KG1 (cell line): ENCODE measurements at places on chromosomes 4 and X.

DNA sequence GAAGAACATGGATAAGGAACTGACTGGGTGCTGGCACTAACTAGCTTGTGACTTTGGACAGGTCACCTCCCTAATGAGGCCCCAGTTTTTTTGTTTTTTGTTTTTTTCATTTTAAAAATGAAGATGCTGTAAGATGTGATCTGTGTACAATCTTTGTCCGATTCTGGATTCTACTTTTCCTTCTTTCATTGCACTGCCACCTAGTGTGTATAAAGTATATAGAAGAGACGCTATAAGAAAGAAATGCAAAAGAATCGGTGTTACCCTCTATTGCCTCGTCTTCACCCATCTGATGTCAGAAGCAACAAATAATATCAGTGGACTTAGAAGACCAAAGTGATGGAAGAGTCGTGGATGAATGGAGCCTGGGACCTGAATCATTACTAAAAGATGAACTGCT lies 58.6 kb upstream of the P2RY10 start:
- no peak for DNase-seq

GRCh38 chrX:132022967-132023895 lies at the start of gene STK26:
STK26 (plus strand) TSS chrX:132023302; CDS start chrX:132023618, 316 bp downstream.
- peak; percentile 29 for DNase-seq

- no peak for DNase-seq
Measured at GRCh38 chrX:71241301-71241700, 12.6 kb downstream of the ZMYM3 start.

GRCh38 chr4:44145868-44146267 lies 302.7 kb downstream of the KCTD8 start:
- DNase-seq, result no peak

GRCh38 chr4:56052481-56052880 lies 103.7 kb downstream of the CEP135 start:
- DNase-seq, result no peak

GRCh38 chr4:123378794-123379193 lies 17.8 kb upstream of the SPRY1 start:
- DNase-seq, result no peak

- DNase-seq, result no peak
Measured at GRCh38 chr4:81965911-81966310, 407.9 kb downstream of the HNRNPD start.

GRCh38 chrX:151680805-151681204 lies 14.5 kb upstream of the PRRG3 start:
- no peak for DNase-seq

DNA sequence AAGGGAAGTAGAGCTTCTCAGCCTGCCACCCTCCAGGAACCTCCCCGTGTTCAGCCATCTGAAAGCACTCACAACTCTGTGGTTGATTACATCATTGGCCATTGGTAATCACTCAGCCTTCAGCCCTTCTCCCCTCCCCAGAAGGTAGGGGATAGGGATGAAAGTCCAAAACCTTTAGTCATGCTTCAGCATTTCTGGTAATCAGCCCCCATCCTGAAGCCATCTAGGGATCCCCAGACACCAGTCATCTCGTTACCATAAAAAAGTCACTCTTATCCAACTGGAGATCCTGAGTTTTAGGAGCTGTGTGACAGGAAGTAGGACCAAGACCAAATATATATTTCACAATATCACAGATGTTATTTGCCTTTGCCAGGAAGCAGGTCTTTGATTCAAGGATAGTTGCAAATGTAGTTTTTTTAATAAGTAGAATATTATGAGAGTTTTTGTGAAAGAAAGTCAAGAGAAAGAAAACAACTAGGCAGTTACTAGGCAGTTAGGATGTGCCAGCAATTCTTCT lies 364.6 kb upstream of the NOCT start:
- DNase-seq, result no peak

GRCh38 chrX:53018627-53019026 lies 30.0 kb upstream of the GPR173 start:
- DNase-seq, result no peak

DNA sequence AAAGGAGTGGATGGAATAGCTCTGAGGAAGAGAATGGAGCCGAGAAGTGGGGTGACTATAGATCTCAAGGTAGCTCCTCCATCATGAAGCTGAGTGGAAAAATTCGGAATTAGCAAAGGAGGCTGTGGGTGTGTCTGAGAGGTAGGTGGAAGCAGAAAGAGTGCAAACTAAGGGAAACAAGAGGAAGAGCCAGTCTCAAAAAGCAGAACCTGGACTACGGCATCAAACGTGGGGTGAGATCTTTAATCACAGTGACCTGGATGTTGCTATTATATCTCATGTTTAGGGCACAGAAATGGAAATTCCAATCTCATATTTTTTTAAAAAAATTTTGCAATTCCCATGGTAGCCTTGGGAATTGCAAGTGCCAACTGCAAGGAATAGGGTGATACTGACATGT lies 162.5 kb upstream of the RASGEF1B start:
- no peak for DNase-seq

GRCh38 chr4:137375111-137375850 lies 157.0 kb downstream of the PCDH18 start:
- DNase-seq, result no peak

- no peak for DNase-seq
Measured at GRCh38 chr4:159867673-159868072, 764.8 kb downstream of the RAPGEF2 start.

DNA sequence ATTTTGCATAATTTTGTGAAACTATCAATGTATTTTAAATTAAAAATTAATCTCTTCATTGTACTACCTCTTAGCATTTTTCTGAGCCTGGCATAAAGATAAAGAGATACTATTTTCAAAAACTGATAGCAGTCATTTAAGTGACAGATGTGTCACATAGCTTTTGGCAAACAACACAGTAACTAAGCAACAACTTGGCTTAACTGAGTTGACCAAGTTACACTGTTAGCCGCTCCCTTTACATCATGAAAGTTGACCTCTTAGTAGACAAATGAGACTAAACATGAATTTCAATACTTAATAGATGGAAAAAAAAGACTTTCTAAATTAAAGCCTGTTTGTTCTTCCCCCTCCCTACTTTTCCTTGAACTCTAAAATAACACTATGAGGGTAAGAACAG lies 62.0 kb downstream of the ATP8A1 start:
- no peak for DNase-seq

GRCh38 chr4:147597561-147597960 lies 19.6 kb upstream of the TMEM184C start:
- DNase-seq, result no peak

GRCh38 chr4:7928711-7929110 lies 10.9 kb downstream of the AFAP1 start:
- no peak for DNase-seq

GRCh38 chr4:4499438-4500123 lies 42.3 kb downstream of the STX18 start:
- no peak for DNase-seq

DNA sequence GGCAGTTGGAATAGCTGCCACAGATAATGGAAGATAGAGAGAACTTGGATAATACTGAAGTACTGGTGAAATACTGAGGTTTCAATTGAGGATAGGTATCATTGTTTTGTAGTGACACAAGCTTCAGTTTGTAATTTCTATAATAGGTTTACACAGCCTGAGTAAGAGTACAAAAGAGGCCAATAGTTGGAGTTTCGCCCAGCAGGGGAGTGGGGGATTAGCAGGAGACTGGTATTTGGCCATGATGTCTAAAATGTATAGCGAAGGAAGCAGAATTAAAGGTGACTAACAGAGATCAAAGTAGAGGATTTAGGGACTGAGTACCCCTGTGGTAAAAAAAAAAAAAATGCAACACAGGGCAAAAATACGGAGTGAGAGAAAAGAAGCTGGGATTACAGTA lies 129.5 kb downstream of the KCTD8 start:
- DNase-seq, result no peak

GRCh38 chr4:156628858-156629257 lies 342.7 kb downstream of the PDGFC start:
- DNase-seq, result no peak

- DNase-seq, result no peak
Measured at GRCh38 chrX:70183091-70183490, 5.8 kb downstream of the DGAT2L6 start.

DNA sequence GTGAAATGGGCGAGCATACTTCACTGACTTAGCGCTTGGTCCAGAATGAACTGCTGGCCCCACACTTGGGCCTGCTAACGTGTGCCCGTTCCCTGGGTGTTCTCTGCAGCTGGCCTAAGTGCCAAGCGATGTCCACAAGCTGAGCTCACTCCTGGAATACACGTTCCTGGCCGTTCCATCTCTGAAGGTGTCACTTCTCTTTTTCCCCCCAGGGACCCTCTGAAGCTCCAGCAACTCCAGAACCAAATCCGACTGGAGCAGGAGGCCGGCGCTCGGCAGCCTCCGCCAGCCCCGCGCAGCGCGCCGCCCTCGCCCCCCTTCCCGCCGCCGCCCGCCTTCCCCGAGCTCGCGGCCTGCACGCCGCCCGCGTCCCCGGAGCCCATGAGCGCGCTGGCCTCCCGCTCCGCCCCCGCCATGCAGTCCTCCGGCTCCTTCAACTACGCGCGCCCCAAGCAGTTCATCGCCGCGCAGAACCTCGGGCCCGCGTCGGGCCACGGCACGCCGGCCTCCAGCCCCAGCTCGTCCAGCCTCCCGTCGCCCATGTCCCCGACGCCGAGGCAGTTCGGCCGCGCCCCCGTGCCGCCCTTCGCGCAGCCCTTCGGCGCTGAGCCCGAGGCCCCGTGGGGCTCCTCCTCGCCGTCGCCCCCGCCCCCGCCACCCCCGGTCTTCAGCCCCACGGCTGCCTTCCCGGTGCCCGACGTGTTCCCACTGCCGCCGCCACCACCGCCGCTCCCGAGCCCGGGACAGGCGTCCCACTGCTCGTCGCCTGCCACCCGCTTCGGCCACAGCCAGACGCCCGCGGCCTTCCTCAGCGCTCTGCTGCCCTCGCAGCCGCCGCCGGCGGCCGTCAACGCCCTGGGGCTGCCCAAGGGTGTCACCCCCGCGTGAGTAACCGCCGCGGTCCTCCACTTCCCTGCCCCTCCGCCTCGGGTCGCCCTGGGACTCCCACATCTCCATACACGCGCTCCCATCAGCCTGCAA lies 132.3 kb downstream of the CBR4 start:
- DNase-seq, result no peak

- peak; percentile 78 for DNase-seq
Measured at GRCh38 chr4:48212165-48212564, 57.5 kb downstream of the TEC start.

GRCh38 chrX:149199734-149200133 lies 305.4 kb downstream of the IDS start:
- no peak for DNase-seq

- no peak for DNase-seq
Measured at GRCh38 chrX:137565921-137566745, at the start of gene ZIC3. ZIC3 (plus strand) TSS chrX:137566127; CDS start chrX:137566692, 565 bp downstream.

DNA sequence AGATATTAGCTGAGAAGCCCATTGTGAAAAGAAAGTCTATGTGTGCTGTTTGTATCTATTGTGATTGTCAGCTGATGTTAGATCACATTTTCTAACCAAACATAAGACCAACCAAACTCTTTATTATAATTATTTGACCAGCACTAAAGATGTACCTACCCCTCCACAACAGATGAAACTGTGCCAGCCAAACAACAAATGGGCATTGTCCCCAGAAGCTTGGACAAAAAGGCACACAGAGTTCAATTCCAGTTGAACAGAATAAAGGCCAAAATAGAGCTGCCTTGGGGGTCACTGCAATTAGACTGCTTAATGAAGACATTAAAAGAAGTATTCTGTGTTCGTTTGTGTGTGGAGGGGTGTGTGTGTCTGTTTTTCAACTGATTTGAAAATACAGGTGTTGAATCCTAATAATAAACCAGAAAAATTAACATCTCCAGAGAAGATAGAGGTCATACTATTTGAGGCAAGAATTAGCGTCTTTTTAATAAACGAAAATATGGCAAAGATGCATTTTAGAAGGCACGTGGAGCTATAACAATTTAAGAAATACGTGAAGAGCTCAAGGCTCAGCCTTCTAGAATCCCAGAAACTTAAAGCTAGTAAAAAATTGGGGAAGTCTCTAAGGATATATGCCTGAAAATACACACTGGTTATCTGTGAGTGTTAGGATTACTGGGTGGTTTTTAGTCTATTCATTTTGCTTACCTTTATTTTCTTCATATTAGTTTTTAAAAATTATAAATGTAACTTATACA lies 2.2 kb downstream of the SPP1 start:
- no peak for DNase-seq

DNA sequence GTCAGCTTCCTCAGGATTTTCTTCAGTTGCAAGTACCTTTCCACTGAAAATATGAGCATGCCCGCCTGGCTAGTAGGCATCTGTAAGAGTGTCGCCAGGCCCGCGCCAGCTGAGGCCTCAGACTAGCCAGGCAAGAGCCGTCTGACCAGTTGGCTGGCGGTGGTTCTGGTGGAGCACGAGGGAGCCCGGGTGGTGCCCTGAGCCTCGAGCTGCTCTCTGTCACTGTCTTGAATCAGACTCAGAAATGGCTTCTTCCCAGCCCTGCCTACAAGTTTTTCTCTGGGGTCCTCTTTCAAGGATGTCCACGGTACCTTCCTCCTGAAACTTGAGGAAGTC lies 11.9 kb downstream of the GRPEL1 start:
- DNase-seq, result no peak

DNA sequence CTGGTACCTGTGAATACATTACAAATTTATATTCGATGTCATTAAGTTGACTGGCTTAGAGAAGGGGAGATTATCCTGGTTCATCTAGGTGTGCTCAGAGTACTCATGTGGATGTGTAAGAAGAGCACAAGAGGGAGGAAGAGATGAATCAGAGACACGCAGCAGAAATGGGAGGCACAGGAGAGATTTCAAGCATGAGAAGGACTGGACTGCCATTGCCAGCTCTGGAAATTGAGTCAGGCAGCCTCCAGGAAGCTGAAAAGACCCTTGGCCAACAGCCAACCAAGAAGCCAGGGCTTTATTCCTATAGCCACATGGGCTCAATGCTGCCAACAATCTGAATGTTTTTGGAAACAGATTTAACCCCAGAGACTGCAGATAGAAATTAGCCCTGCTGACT lies 1390.0 kb downstream of the STIM2 start:
- no peak for DNase-seq

GRCh38 chr4:149574971-149575370 lies 240.7 kb downstream of the IQCM start:
- DNase-seq, result no peak

DNA sequence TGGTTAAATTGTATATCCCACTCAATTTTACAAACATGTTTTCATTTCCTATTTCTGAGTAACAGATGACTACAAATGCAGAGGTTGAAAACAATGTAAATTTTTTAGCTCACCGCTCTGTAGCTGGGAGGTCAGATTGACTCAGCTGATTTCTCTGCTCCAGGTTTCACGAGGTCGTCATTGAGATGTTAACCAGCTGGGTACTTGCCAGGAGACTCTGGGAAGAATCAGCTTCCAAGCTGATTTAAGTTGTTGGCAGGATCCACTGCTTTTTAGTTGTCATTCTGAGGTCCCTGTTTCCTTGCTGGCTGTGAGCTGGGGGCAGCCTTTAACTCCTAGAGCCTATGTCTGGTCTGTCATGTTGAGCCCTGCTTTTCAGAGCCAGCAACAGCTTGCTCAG lies 864.3 kb upstream of the AGA start:
- DNase-seq, result no peak

- no peak for DNase-seq
Measured at GRCh38 chr4:166602068-166602467, 632.2 kb downstream of the SPOCK3 start.
